NCI-H187 (cell line): ENCODE measurements at places on chromosomes 3 and 15.

DNA sequence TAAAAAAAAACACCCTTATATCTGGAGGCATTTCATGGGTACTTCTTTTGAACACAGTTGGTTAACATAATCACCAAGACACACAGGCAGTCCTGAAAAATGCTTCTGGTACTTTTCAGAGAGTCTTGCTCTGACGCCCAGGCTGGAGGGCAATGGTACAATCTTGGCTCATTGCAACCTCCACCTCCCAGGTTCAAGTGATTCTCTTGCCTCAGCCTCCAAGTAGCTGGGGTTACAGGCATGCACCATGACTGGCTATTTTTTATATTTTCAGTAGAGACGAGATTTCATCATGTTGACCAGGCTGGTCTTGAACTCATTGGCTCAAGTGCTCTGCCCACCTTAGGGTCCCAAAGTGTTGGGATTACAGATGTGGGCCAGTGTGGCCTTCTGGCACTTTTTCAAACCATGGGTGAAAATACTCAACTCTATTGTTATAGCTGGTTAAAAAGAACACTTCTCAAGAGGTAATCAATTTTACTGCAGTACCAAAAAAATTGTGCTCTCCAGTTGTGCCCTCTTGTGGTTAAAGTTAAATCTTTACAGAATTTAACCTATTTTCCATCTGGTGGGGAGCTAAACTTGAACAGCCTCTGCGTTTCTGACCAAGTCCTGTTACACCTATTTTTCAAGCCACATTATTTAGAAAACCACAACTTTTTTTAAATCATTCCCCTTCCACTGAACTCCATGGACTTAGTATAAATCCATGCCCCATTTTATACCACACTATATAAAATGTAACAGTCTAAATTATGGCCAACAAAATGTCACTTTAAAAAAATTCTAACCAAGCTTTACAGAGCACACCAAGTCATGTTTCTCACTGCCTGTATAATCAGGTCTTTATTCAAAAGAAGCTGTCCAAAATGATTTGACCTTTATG is 1.2 kb upstream of the SNAPC5 start:
- no peak for DNase-seq

GRCh38 chr15:48667701-48668100 is 22.2 kb upstream of the FBN1 start:
- DNase-seq = no peak

DNA sequence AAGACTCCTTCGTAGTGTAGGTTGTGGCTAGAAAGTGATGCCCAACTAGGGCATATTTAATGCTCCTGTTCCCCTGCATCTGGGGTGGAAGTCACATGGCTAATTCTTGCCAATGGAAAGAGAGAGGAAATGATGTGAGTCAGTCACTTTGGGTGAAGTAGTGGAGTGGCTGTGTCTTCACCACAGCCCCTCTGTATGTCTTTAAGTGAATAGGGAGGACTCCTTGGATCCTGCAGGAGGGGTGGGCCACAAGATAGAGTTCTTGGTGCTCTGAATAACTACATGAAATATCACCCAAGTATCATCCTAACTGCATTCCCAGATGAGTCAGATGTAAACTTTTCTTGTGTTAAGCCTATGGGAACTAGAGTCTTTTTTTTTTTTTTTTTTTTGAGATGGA is 17.8 kb upstream of the MB21D2 start:
- DNase-seq = no peak

DNA sequence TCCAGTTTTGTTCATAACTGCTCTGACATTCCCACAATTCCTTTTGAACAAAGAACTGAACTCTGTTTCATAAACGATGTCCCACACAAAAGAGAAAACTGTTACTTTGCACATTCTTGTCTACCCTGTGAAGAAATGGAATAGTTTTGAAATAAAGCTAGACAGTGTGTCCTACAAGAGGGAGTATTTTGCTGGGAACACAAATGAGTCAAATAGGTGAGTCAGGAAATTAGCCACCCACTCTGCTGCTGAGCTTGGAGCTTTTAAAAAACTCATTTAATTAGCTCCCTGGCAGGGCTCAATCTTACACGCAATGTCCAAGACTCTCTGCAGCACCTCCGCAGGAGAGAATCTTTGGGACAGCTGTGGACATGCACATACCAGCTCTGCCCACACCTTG is 193.4 kb downstream of the SLC9A9 start:
- no peak for DNase-seq

- no peak for DNase-seq
These were observed 7.6 kb downstream of the CTSH start for GRCh38 chr15:78937132-78937739.

DNA sequence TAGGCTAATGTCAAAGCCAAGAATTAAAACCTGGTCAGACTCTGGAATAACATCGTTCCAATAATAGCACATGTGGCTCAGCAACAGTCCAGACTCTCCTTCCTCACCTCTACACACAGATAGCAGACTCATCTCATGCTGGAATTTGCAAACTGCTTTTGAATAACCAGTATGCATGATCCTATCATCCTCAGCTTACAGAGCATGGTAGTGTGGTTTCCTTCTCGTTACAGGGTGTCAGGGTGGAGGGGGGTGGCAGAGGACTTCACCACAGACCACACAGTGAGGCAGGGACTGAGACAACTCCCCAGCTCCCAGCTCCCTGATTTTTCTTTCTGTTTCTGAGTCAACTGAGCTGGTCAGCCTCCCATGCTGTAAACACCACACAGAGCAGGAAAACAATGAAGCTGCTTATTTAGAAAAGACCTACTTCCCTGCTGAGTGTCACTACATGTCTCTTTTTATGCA is 101.6 kb downstream of the RPL22L1 start:
- DNase-seq = no peak

GRCh38 chr15:74787251-74788041 is 5.6 kb downstream of the CSK start:
- no peak for DNase-seq

GRCh38 chr15:37107071-37107743 is 6.9 kb upstream of the MEIS2 start:
- no peak for DNase-seq

GRCh38 chr3:54476891-54477290 is 354.5 kb downstream of the CACNA2D3 start:
- no peak for DNase-seq

DNA sequence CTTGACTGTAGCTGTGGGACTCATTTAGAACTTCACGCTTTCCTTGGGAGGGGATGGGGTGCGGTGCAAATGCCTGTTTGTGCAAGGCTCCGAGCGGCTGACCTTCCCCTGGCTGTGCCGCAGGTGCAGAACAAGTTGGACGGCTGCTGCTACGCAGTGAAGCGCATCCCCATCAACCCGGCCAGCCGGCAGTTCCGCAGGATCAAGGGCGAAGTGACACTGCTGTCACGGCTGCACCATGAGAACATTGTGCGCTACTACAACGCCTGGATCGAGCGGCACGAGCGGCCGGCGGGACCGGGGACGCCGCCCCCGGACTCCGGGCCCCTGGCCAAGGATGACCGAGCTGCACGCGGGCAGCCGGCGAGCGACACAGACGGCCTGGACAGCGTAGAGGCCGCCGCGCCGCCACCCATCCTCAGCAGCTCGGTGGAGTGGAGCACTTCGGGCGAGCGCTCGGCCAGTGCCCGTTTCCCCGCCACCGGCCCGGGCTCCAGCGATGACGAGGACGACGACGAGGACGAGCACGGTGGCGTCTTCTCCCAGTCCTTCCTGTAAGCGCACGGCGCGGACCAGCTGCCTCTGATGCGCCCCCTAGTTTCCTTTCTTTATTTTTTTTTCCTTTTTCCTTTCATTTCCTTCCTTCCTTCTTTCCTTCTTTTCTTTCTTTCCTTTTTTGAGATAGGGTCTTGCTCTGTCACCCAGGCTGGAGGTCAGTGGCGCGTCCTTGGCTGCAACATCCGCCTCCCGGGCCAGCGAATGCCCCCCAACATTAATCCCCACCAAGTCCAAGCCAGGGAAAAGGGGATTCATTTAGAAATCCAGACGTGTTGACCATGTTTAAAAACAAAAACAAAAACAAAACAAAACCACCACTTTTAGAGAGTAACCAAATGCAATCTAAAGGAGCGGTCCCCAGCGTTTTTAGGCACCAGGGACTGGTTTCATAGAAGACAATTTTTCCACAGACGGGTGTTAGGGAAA is 42.7 kb downstream of the EIF2AK4 start:
- no peak for DNase-seq

GRCh38 chr3:24254649-24255048 is 240.0 kb downstream of the THRB start:
- no peak for DNase-seq

GRCh38 chr3:185931777-185932612 is 5.8 kb downstream of the TRA2B start:
- no peak for DNase-seq

- DNase-seq = no peak
These were observed 41.0 kb downstream of the FLNB start for GRCh38 chr3:58049143-58049785.

DNA sequence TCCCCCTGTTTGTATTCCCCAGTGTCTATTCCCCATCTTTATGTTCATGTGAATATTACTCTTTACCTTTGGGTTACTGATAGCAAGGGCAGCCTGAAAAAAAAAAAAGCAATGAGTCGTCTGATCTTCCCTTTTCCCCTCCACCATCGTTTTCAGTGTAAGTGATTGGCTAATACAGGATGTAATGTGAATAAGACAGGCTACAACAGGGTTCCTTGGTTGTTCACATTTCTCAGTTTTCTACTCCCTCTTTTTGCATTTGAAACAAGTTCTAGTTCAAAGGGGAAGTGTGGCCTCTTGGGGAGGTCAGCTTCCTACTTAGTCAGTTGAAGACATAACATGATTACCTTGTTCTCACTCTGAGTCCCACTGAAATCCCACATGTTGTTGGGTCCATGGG is 278.0 kb upstream of the TRIM42 start:
- DNase-seq = no peak

DNA sequence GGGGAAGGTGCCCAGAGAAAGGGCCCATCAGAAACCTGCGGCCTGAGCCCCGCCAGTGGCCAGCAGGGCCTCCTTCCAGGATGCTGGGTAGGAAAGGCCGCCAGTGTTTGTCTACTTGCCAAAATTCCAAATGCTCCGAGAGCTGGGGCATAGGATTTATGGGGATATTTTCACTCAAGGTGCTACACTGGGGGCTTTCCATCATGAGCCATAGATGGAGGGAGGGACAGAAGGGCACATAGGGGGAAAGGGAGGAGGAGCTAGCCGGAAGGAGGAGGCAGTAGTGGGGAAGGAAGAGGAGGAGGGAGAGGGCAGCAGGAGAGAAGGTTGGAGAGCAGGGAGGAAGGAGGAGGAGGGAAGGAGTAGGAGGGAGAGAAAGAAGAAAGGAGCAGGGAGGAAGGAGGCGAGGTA is 494.7 kb upstream of the PROK2 start:
- no peak for DNase-seq

GRCh38 chr3:170368921-170369320 is 11.4 kb downstream of the SKIL start:
- no peak for DNase-seq

GRCh38 chr3:148289159-148289558 is 408.5 kb upstream of the AGTR1 start:
- DNase-seq = no peak

DNA sequence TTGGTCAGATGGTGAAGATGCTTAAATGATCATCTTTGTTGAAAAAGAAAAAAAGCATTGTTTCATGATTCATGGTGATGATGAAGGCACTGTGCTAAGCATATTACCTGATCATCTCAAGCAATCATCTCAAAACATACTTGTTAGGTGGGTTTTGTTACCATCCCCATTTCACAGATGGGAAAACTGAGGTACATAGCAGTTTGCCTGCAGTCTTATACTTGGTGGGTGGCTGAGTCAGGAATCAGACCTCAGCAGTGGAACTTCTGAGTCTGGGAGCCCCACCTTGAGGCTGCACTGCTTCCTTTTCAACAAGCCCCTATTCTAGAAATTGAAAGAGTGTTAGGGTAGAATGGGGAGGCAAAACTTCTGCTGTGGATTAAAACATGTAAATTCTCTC is 341.1 kb downstream of the THSD4 start:
- DNase-seq = no peak

DNA sequence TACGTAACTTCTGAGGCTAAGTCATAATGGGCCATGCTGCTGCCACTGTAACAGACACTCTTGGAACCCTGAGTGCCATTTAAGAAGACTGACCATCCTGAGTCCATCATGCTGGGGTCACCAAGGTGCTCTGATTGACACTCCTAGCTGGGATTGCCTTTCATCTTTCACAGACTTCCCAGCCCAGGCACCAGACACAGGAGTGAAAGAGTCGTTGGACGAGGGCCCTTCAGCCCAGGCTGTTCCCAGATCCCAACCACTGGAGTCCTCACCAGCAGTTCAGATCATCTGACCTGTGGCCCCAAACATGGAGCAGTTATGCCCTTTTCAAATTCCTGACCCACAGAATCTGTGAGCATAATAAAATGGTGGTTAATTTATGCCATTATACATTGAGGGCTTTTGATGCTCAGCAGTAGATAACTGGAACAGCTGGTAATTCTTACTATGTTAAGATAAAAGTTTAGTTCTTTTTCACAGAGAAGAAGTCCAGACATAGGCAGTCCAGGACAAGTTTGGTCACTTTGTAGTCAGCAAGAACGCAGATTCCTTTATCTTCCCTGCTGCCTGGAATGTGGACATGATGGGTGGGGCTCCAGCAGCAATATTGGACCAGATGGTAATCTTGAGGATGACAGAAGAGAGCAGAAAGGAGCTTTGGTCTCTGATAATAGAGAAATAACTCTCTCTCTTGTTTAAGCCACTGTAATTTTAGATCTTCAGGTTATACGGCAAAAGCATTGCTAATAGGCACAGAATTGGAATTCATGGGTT is 7.3 kb upstream of the EHD4 start:
- no peak for DNase-seq

DNA sequence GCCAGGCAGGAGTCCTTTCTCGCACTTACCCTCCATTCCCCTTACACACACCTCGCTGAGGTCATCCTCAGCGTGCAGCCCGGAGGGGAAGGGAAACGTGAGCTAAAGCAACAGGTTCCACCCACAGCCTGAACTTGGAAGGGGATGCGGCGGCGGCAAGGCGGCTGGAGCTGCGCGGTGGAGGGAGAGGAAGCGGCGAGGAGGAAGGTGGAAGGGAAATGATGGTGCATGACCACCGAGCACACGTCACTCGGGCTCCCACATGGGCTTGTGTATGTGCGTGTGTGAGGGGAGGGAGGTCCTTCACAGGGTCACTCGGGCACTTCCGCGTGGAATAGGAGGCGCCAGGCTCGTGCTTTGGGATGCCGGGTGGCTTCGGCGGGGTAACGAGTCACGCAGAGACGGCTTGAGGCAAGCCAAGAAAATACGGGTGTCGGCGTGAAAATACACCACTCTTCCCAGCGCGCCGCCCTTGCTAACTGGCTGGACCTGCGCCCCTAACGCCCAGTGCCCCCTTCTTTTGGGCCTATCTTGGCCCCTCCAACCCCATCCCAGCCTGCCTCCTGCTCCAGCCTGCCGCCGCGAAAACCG is 225.5 kb upstream of the IL12A start:
- no peak for DNase-seq

GRCh38 chr15:72116731-72117485 is 1.0 kb downstream of the MYO9A start:
- peak; percentile 31 for DNase-seq

DNA sequence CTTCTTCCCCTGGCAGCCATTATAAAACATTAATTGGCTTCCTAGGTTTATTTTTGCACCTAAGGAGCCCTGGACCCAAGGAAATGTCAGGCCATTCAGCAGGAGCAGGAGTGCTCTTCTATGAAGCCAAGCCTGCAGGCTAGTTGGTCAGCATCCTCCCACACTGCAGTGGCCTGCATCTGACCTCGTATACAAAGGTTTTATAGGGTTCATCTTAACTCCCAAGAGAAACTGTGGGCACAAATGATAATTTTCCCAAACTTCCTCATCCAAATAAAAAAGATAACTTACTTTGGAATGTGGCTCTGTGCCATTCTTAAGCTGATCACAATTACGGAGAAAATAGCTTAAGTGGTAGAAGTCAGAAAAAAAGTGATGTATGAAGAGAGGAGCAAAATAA is 19.4 kb downstream of the PLSCR1 start:
- no peak for DNase-seq
